CD4-positive, alpha-beta T cell (primary cell): ENCODE measurements at places on chromosomes 6 and 20. TPM values are rescaled to one million over a fixed set of nuclear protein-coding genes. Genes with fewer than 3 reads are reported as not detected.
A peak's percentile ranks its signal among the peaks of the same experiment; 100 is the strongest.

- peaks cover 12% of the 10 kb centered on the region for H3K27me3 ChIP-seq
- H3K27ac ChIP-seq = no peak overlapping the region
- H3K4me1 ChIP-seq = no peaks in the 10 kb centered on the region
- no peaks in the 10 kb centered on the region for H3K36me3 ChIP-seq
- H3K4me3 ChIP-seq = no peak overlapping the region
- no peak for DNase-seq
These were observed 31.7 kb upstream of the SCUBE3 start for GRCh38 chr6:35181933-35182612.

DNA sequence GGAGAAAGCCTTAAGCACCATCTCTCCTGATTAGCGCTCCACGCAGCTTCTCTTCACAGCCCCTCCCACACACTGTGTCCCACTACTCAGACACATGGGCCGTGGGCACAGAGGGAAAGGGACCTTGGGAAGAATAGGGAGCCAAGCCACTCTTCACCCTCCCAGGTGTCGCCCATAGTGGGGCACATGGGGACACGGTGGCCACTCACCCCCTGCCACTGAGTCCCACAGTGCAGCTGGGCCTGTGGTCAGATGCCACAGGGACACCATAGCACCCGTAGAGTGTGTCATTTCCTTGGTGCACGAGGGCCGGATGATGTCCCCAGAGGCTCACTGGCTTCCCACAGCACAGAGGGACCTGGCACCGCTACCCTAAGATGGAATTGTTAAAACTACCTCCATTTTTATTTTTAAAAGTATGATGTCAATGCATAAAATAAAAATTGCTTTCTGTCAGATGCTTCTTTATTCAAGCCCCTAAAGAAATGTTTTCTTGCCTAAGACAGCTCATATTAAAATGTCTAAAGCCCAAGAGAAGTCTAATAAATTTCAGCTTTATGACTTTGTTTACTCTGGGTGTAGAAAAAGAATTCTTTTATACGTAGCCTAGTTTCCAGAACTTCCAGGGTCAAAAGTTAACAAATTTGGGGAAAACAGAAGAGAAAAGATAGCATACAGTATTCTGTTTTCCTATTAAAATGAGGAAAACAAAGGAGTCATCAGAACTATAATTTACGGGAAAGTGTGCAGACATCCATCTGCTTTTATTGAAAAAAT, 191.0 kb upstream of the SNX9 start:
- no peak for DNase-seq
- no peaks in the 10 kb centered on the region for H3K4me1 ChIP-seq
- H3K36me3 ChIP-seq = no peaks in the 10 kb centered on the region
- no peak overlapping the region for H3K27ac ChIP-seq
- no peak overlapping the region for H3K4me3 ChIP-seq

GRCh38 chr6:68716620-68717019, 81.5 kb downstream of the ADGRB3 start:
- H3K4me1 ChIP-seq = no peaks in the 10 kb centered on the region
- H3K4me3 ChIP-seq = no peak overlapping the region
- H3K27ac ChIP-seq = no peak overlapping the region
- no peak for DNase-seq
- H3K36me3 ChIP-seq = no peaks in the 10 kb centered on the region
- H3K27me3 ChIP-seq = no peaks in the 10 kb centered on the region

ZNF165 gene
- total RNA-seq = 5.5 TPM

GRCh38 chr6:78400076-78400475, 467.3 kb upstream of the IRAK1BP1 start:
- no peaks in the 10 kb centered on the region for H3K4me1 ChIP-seq
- H3K27me3 ChIP-seq = no peaks in the 10 kb centered on the region
- no peak overlapping the region for H3K27ac ChIP-seq
- no peak overlapping the region for H3K4me3 ChIP-seq
- DNase-seq = no peak
- no peaks in the 10 kb centered on the region for H3K36me3 ChIP-seq

DNA sequence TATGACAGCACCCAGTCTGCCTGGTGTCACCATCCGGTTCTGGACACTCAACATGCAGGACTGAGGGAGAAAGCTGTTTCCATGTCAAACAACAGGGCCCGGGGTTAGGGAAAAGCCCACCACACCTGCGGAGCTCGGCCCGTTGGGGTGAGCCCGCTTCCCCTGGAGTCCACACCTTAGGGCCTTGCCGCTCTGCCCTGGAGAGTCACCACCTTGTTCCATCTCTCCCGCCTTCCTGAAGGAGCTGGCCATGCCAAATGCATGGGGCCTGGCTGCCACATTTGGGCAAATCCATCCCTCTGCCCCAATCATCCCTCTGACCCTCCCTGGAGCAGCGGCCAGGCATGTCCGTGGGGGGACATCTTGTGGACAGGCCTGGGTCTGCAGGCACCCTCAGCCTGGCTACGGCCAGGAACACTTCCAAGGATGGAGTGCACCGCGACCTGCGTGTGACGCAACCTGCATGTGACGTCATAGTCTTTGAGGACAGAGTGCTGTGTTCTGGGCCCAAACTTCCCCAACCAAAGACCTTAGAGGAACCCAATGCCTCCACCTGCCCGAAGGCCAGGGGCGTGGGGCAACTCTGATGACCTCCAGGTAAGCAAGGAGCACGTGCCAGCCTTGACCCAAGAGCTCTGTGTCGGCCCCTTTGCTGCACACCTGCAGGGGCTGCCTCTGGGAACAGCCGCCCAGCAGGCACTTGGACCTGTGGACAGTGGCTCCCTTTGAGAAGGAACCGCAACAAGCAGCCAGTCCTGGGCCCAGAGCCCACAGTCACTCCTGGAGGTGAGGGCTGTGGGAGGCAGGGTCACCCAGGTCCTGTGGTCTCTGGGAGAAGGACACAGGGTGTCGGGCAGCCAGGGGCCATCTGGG, 1.7 kb downstream of the CABLES2 start:
- peaks cover 2% of the 10 kb centered on the region for H3K36me3 ChIP-seq
- peak overlapping the region; percentile 65 for H3K4me3 ChIP-seq
- no peak overlapping the region for H3K27ac ChIP-seq
- H3K4me1 ChIP-seq = peaks cover 43% of the 10 kb centered on the region

LY6G6D gene
- total RNA-seq = not detected

DNA sequence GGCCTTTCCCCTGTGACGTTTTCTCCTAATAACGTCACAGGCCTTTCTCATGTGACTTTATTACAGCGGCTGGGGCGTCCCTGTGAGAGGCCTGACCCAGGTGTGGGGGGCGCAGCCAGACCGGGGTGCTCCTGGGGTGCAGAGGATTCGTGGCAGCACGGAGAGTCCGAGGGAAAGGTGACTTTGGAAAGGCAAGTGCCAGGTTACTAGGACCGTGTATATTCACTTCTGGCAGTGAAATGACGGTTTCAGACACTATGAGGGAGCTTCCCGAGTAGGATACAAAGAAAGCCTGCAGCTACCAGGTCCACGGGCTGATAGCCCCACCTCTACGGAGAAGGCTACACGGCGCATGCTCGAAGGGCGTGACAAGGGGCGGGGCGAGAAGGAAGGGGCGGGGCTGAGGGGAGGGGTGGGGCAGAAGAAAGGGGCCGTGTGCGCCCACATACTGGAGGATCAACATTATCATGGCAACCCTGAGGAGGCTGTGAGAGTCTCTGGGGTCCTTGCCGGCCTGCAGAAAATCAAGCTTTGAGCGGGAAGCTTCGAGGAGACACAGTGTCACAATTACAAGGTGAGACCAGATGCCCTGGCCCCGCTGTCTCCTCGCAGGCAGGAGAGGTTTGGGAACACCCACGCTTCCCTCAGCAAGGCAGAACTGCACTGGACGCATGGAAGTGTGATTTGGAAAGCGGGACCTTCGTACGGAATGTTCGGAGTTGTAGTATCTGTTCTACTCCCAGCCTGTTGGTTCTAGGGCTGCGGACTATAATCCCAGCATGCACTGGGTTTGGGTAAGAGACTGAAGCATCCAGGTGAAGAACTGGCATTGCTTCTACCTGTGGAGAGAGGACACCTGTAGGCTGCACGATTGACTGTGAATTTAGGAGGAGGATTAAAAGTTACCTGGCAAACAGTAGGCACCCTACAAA, 54.4 kb upstream of the ZNF337 start:
- H3K4me3 ChIP-seq = peak overlapping the region; percentile 56
- H3K27me3 ChIP-seq = no peaks in the 10 kb centered on the region
- H3K36me3 ChIP-seq = no peaks in the 10 kb centered on the region
- peak; percentile 46 for DNase-seq

- H3K27me3 ChIP-seq = no peaks in the 10 kb centered on the region
- no peak for DNase-seq
- H3K4me1 ChIP-seq = no peaks in the 10 kb centered on the region
- peaks cover 9% of the 10 kb centered on the region for H3K36me3 ChIP-seq
These were observed 64.0 kb downstream of the BCKDHB start for GRCh38 chr6:80170433-80170832.

GPX5 gene
- not detected for total RNA-seq
